ENCODE measurements at places on chromosomes 4 and X.

- DNase-seq: peak; percentile 17
- no peak overlapping the region for H3K4me3 ChIP-seq
- no peaks in the 10 kb centered on the region for H3K27me3 ChIP-seq
- no peaks in the 10 kb centered on the region for H3K36me3 ChIP-seq
These were observed 39.8 kb downstream of the NHS start for GRCh38 chrX:17414839-17415238.

- no peak overlapping the region for H3K27ac ChIP-seq
- H3K36me3 ChIP-seq: no peaks in the 10 kb centered on the region
- H3K27me3 ChIP-seq: no peaks in the 10 kb centered on the region
- no peaks in the 10 kb centered on the region for H3K4me1 ChIP-seq
- no peak for DNase-seq
These were observed 53.0 kb downstream of the HAND2 start for GRCh38 chr4:173477016-173477415.

DNA sequence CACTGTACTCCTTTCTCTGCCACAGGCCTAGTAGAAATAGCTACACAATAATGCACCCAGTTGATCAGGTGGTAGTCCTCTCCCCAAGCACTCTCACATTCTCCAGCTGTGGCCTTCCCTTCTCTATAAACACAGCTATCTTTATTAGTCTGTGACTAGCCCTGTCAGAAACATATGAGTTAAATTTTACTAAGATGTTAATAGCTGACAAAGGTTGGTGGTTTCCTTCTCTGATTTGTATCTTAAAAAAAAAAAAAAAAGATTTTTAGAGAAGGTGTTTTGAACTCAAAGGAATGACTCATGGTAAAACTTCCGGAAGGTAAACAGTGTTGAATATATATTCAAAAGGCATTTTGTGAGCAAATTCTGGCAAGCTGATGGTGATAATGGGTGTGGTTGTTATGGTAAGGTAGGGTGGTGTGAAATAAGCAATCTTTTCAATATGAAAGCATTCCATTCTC is 327.4 kb downstream of the PPP3CA start:
- H3K27me3 ChIP-seq: no peaks in the 10 kb centered on the region
- DNase-seq: no peak
- no peak overlapping the region for H3K4me3 ChIP-seq

DNA sequence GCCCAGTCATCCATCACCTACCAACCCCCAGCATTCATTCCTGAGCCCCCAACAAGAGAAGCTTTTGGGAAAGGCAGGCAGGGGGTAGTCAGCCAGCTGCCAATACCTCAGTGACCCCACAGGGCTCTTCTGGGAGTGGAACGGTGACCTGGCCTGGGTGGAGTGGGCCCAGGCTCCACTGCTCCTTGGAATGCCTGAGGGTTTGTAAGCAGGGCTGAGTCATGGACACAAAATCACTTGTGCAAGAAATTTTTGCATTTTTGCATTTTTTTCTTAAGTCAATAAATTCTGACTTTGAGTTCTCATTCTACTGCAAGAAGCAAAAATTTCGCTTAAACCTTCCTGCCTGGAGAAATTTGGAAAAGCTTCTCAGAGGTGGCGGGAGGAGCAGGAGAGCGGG is 18.5 kb downstream of the SORCS2 start:
- H3K4me3 ChIP-seq: no peak overlapping the region
- peaks cover 24% of the 10 kb centered on the region for H3K4me1 ChIP-seq
- no peak for DNase-seq
- H3K36me3 ChIP-seq: no peaks in the 10 kb centered on the region
- no peak overlapping the region for H3K27ac ChIP-seq

DNA sequence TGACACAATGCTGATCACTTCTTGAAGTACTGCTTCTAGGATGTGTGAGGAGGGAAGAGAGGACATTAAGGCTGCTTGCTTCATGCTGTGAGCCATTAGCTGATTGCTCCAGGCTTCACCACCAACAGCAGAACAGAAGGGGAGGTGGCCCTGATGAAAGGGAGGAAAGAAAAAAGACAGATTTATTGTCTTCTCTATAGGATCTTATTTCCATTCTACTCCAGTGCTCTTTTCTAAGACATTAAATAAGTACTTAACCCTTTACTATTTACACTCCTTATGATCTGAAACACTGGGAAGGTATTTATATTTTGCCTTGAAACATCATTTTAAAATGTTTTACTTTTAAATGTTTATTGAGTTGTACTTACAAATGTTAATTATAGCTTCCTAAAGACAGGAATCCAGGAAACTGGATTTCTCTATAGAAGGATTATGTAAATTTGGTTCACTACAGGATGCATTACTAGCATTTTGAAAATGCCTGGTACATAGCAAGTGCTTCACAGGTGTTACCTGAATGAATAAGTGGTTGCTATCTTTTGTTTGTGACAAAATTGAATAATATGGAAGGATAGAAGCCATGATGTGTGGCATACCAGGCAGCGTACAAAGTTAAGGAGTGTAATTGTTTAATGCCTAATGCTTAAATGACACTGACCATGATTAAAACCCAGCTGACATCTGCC is 680.9 kb upstream of the ATOH1 start:
- no peak overlapping the region for H3K4me3 ChIP-seq
- no peaks in the 10 kb centered on the region for H3K27me3 ChIP-seq
- no peaks in the 10 kb centered on the region for H3K36me3 ChIP-seq

DNA sequence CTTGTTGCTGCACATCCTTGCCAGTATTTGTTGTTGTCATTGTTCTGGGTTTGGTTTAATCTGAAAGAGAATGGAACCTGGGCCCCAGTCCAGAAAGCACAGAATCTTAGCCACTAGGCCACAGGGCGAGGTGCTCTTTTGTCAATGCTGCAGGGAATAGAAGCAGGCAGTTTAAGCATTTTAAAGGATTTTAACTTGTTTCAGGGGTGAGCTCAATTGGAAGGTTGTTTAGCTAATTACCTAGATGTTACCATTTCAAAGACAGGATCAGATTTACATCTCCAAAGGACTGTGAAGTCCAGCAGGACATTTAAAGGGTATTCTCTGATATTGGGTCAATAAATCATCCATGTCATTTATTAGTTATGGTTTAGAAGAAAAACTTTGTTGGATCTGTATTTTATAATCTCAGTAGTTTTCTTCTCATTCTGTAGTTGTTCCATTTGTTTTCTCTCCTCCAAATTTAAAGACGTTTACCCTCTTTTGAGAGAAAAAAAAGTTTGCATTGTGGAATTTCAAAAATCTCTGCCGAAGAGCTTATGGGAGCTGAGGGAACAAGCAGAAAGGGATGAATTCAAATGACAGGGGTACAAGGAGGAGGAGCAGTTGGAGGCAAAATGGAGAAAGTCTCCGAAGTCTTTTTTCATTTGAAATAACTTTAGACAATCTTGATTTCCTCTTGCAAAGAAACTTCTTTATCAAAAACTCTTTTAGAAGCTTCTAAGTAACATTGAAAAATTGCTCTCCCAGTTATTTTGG is 57.5 kb upstream of the FAM47C start:
- no peak overlapping the region for H3K27ac ChIP-seq
- no peak overlapping the region for H3K4me3 ChIP-seq
- peaks cover 14% of the 10 kb centered on the region for H3K27me3 ChIP-seq
- DNase-seq: no peak
- no peaks in the 10 kb centered on the region for H3K4me1 ChIP-seq

GRCh38 chrX:78118628-78119027 is 14.6 kb downstream of the PGK1 start:
- DNase-seq: no peak
- peaks cover 19% of the 10 kb centered on the region for H3K4me1 ChIP-seq
- H3K4me3 ChIP-seq: no peak overlapping the region
- H3K27me3 ChIP-seq: no peaks in the 10 kb centered on the region
- H3K36me3 ChIP-seq: peaks cover 88% of the 10 kb centered on the region
- no peak overlapping the region for H3K27ac ChIP-seq

GRCh38 chr4:78254893-78255292 is 197.8 kb downstream of the FRAS1 start:
- no peak overlapping the region for H3K27ac ChIP-seq
- H3K27me3 ChIP-seq: no peaks in the 10 kb centered on the region
- H3K36me3 ChIP-seq: peaks cover 15% of the 10 kb centered on the region
- no peaks in the 10 kb centered on the region for H3K4me1 ChIP-seq

DNA sequence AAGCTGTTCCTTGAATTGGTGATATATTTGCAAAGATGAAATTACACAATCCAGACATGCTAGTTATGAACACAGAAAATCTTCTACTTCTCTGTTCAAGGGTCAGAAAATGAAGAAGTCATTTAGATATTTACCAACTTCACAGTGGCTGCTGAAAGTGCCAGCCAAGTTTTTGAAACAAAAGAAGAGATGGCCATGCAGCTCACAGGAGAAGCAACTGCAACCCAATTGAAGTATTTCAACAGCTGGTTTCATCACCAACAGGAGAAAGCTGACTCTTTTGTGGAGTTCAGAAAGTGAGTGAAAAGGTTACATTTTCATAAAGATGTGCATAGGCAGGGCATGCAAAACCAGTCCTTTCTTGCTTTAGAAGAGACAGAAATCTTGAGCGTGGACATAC is 70.1 kb upstream of the LSM6 start:
- H3K4me3 ChIP-seq: no peak overlapping the region
- no peaks in the 10 kb centered on the region for H3K36me3 ChIP-seq
- DNase-seq: no peak

GRCh38 chr4:24913119-24913485 is 260 bp upstream of the CCDC149 start:
- peaks cover 26% of the 10 kb centered on the region for H3K36me3 ChIP-seq
- H3K27me3 ChIP-seq: no peaks in the 10 kb centered on the region
- H3K4me3 ChIP-seq: peak overlapping the region; percentile 77

DNA sequence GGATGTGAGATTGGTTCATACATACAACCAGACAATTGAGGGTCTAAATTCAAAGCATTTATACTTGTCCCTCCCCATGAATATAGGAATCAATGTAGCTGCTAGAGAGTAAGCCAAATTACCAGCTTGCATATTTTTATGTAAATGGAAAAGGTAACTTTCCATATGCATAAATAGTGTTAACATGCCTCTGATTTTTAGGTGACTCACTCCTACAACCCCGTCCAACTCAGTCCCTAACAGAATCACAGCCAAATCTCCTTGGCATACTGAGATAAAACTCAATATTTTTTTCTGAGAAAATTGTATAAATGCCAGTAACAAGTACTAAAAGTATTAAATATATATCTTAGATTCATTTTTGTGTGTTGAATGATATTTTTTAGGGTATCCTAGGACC is 67.2 kb downstream of the INPP4B start:
- no peaks in the 10 kb centered on the region for H3K36me3 ChIP-seq
- H3K27ac ChIP-seq: no peak overlapping the region
- no peaks in the 10 kb centered on the region for H3K27me3 ChIP-seq
- H3K4me3 ChIP-seq: no peak overlapping the region

DNA sequence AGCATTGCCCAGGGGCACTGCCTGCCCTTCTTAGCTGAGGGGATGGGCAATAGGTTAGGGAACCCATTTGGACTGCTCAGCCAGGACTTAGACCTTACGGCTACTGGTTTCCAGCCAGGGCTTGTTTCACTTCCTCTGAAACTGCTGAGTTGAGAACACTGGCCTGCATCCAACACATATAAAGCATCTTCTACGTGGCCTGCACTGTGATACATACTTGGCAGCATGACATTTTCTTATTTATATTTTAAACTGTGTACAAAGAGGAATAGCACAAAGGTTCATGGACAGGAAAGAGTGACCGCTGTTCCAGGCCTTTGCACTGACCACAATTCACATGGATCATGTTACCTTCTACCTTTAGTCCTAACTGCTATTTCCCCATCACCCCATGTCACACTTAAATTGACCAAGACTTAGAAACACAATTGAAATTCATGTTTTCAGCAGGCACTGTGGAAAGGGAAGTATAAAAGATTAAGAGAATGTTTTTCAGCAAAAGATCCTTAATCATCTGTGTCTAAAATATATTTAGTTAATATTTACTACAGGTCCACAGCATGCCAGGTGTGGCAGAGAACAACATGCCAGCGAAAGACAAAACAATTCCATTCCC is 43.7 kb downstream of the NLGN4X start:
- H3K27ac ChIP-seq: no peak overlapping the region
- no peak overlapping the region for H3K4me3 ChIP-seq
- H3K4me1 ChIP-seq: no peaks in the 10 kb centered on the region
- H3K36me3 ChIP-seq: no peaks in the 10 kb centered on the region
- no peaks in the 10 kb centered on the region for H3K27me3 ChIP-seq

- H3K4me3 ChIP-seq: no peak overlapping the region
- H3K27ac ChIP-seq: peak overlapping the region; percentile 71
- peaks cover 97% of the 10 kb centered on the region for H3K36me3 ChIP-seq
- H3K27me3 ChIP-seq: no peaks in the 10 kb centered on the region
These were observed 130.1 kb downstream of the PDE5A start for GRCh38 chr4:119498527-119498926.

DNA sequence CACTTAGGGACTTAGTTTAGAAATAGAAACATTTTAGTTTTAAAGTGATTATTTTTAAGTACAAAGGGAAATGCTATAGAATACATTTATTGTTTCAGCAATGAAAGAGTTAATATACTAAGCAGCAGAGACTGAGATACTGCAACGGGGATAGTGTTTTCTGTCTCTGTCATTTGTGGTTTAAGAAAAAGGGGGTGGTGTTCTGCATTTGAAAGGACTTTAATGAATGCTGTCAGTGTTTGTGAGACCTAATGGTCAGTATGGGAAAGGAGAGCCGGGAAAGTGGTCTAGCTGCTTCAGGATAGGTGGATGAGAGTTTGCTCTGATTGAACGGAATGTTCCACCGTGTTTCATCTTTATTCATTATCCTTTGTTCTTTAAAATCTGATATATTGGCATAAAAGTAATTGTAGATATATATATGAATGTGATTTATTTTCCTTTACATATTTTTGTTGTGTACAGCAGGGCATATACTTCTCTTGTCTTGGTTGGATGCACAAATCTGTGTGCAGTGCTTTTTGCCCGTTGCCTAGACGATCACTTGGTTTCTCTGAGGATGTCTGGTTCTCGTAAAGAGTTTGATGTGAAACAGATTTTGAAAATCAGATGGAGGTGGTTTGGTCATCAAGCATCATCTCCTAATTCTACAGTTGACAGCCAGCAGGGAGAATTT is at the start of gene KLHL5:
Gene KLHL5 (plus strand): TSS at position 139 of the 676 bp plus-strand sequence. CDS start 421 bp downstream, at position 560.
- peaks cover 24% of the 10 kb centered on the region for H3K4me1 ChIP-seq
- H3K36me3 ChIP-seq: no peaks in the 10 kb centered on the region
- no peaks in the 10 kb centered on the region for H3K27me3 ChIP-seq
- DNase-seq: no peak
- H3K4me3 ChIP-seq: no peak within 1 kb of the TSS

GRCh38 chrX:154363706-154364439 is 10.6 kb downstream of the FLNA start:
- H3K36me3 ChIP-seq: peaks cover 86% of the 10 kb centered on the region
- no peaks in the 10 kb centered on the region for H3K27me3 ChIP-seq
- H3K4me3 ChIP-seq: no peak overlapping the region
- no peak overlapping the region for H3K27ac ChIP-seq
- peaks cover 55% of the 10 kb centered on the region for H3K4me1 ChIP-seq

GRCh38 chr4:146182443-146182842 is 6.9 kb downstream of the LSM6 start:
- peaks cover 40% of the 10 kb centered on the region for H3K4me1 ChIP-seq
- H3K36me3 ChIP-seq: peaks cover 39% of the 10 kb centered on the region
- no peaks in the 10 kb centered on the region for H3K27me3 ChIP-seq
- no peak overlapping the region for H3K4me3 ChIP-seq
- no peak overlapping the region for H3K27ac ChIP-seq
- DNase-seq: no peak
